ENCODE measurements at places on chromosomes 12 and 14.

- peak; percentile 38 for DNase-seq
Observed at GRCh38 chr12:111413442-111414086, 7.8 kb downstream of the SH2B3 start.

DNA sequence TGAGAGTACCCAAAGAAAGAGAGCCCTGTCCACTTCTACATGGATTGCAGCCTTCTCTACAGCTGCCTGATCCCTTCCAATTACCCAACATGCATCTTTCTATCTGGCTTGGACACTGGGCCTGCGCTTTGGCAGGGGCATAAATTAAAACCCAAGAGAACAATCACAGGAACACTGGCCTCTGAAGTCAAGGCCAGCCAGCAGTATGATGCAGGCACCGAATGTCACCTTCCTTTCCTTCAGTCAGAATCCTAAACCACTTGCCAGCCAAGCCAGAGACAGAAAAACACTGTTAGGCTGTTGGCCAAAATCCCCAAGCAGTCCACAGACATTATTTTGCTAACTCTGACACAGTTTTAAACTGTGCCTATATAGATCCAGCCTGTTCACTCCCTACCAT, 113.7 kb downstream of the DUSP6 start:
- no peak for DNase-seq

DNA sequence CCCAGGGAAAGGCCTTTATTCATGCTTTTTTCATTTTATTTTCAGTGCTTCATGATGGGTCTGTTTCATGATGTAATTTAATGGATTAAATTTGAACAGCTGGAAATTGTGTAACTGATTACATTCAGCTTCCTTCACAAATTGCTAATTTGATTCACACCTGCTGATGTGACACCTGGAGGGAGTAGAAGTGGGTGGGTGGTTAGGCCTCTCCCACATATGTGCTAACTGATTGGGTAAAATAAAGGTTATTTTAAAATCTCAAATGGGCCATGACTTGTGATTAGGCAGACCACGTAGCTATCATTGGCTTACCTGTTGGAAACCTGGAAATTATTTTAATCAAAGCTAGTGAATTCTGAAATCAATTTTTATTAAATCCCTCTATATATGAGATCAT, 142.1 kb downstream of the GXYLT1 start:
- no peak for DNase-seq

DNA sequence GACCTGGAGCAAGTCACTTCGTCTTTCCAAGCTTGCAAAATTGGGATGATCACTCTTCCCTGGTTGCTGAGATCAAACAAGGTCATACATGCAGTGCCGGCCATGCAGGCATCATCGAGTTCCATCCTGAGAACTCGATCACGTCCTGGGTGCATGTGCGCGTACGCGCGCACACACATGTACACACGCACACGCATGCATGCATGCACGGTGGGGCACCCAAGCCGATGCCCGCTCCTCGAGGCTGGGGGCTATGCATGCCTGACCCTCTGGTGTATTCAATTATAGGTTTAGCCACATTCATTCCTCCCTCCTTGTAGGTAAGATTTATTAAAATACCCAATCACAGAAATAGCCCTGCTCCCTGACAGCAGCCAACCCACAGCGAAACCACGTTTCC, 26.0 kb downstream of the MMAB start:
- DNase-seq = no peak

- no peak for DNase-seq
Observed at GRCh38 chr12:76299536-76300296, 48.5 kb downstream of the BBS10 start.

DNA sequence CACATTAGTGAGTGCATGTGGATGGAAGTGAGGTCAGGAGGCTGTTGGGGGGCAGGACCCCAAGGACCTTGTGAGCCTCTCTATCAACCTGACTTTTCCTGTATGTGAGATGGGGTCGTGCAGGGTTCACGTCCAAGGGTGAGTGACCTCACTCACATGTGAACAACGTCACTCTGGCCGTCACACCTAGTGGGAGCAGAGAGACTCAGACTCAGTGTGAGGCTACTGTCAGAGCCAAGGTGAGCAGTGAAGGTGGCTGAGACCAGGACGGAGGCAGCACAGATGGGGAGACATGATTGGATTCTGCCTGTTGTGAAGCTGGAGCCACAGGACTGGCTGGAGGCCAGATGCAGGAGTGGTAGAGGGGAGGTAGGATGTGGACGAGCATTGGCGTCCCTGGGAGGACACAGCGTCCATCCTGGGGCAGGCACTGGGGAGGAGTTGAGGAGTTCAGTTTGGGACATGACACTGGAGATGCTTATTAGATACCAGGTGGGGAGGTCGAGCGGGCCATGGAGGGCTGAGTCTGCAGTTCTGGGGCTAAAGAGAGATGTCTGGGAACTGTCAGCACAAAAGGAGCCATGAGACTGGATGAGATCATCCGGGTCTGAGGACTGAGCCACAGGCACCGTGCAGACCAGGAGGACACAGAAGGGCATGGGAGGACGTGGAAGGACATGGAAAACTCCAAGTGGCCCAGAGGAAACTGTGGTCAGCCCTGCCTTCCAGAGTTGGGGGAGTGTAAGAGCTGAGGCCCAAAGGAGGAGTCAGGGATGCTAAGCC, 92.8 kb downstream of the LGMN start:
- no peak for DNase-seq

- no peak for DNase-seq
Observed at GRCh38 chr12:80413462-80413861, 30.6 kb upstream of the PTPRQ start.

GRCh38 chr14:22313172-22313801, 275.7 kb downstream of the DAD1 start:
- DNase-seq = no peak

DNA sequence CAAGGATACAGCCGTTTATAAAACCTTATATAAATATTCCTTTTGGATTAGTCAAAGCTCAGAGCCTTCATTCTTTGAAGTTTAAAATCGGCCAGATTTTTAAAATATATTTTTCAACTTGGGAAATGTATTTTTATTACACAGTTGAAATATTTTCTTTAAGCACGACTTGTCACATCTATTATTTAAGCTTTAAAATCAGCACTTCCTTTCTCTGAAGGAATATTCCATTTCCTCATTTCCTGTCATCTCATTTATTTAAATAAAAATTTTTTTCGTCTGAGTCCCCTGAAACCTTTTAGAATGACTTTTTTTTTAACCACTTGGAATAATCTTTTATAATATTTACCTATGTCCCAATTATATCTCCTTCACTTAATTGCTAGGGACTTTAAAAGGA, 107.5 kb upstream of the PDE3A start:
- DNase-seq = no peak

DNA sequence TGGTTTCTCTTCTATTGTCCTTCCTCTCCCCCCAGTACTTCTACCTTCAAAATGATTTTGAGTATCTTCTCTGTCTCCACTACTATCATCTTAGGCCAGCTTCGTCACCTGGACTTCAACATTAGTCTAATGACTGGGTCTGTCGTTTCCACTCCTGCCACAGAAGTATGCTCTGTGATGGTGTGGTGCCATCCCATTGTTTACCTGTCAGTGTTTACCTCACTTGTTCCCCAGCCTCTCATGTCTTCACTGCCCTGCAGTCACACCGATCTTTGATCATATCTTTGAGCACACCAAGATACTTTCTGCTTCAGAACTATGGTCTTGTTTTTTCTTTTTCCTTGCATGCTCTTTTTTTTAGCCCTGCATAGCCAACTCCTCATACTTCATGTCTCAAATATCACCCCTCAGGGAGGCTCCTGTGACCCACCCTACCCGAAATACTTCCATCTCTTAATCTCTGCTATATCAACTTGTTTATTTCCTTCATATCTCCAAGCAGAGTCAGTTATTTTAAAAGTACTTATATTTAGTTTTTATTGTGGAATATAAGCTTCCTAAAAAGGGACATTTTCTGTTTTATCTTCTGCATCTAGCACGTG, 60.4 kb downstream of the ANO6 start:
- DNase-seq = no peak

DNA sequence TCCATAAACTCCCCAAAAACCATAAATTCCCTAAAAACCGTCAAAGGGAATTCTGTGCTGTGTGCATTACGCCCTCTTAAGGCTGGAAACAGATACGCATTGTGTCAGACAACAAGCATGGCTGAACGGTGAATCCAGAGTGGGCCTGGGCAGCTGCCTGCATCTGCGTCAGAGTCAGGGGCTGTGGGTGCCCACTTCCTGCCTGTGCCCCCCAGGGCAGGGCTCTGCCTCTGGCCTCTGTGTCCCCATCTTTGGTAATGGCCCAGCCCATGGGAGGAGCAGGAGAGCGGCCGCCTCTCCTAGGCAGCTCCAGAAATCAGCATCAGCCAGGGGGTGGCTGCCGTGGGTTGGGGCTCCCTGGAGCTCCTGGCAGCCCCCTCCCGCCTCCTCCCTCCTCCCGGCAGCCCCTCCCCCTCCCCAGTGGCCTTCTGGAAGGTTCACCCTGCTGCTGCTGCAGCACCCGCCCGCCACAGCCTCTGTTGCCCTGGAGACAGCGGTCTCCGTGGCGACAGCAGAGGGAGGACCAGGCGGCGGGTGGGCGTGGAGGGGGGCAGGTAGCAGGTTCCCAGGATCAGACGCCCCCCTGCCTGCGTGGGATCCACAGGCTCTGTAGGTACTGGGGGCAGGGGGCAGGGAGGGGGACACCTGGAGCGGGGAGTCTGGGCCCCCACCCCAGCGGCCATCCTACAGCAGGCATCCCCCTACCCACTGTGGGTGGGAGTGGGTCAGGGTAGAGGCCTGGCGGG, 5.9 kb downstream of the MMP17 start:
- DNase-seq = no peak

GRCh38 chr14:66099451-66099850, 386.7 kb upstream of the CCDC196 start:
- DNase-seq = no peak

GRCh38 chr12:52203079-52203921, 11.5 kb upstream of the KRT80 start:
- peak; percentile 79 for DNase-seq

DNA sequence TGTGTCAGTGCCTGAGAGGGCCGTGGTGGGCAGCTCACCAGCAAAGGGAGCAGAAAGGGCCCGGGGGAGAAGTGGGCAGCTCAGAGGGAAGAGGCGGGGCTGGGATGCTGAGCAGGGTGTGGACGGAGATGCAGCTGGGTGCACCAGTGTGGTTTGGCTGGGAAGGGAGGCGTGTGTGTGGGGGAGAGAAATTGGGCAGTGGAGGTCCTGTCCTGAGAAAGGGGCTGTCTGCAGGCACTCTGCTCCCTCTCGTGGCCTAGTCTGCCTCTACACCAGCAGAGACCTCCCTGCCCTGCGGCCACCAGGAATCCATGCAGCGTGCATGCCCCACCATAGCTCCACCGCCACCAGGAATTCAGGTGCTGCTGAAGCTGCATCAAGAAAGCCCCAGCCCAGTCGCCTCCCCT, 6.4 kb downstream of the TMEM121 start:
- no peak for DNase-seq

- no peak for DNase-seq
Observed at GRCh38 chr14:88326352-88327103, 3.5 kb upstream of the KCNK10 start.

- DNase-seq = peak; percentile 26
Observed at GRCh38 chr14:59313658-59314608, 125.5 kb downstream of the DAAM1 start.

DNA sequence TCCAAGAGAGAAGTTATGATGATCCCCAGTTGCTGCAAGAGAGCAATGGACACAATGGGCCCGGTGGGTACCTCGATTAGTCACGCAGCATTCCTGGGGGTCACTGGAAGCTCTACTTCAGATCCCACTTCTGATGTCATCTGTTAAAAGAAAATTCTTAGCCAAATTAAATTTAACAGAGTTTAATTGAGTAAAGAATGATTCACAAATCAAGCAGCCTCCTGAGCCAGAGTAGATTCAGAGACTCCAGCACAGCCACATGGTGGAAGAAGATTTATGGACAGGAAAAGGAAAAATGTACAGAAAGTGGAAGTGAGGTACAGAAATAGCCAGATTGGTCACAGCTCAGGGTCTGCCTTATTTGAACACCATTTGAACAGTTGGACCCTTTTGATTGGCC, 107.5 kb downstream of the SPTSSA start:
- DNase-seq = no peak

- peak; percentile 80 for DNase-seq
Observed at GRCh38 chr12:47903927-47904712, 674 bp downstream of the VDR start.

DNA sequence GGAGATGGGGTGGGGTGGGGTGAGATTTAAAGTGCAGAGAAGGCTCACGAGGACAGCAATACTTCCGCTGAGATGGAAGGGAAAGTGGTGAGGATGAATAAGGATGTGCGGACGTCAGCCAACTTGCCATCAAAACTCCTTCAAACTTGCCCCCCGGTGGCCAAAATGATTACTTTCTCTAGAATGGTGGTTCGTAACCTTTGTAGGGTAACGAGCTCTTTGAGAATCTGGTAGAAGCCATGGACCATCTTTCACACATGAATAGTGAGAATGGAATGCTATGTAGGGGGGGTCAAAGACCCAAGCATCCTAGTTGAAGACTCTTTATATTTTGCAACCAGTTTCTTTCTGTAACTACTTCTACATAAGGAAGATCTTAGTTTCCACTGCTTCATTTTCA, 245.9 kb upstream of the DDHD1 start:
- peak; percentile 31 for DNase-seq

- peak; percentile 91 for DNase-seq
Observed at GRCh38 chr14:58244556-58245387, at the start of gene PSMA3. PSMA3 (plus strand) TSS chr14:58244843; CDS start chr14:58244921, 78 bp downstream.

DNA sequence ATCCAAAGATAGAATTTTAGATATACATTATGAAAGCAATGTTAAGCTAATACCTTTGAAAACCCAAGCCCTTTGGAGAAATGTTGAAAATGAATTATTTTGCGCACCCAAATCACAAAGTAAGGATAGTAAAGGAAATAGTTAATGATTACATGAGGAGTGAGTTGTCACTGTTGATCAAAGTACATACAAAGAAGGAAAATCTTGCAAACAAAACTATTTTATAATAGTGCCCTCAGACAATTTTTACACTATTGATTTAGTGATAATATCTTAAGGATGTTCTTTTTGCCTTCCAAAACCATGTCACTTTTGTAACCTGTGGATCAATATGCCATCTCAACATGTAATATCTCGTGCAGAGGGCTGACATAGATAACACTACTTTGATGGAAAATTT, 146.8 kb downstream of the DUSP6 start:
- no peak for DNase-seq

- DNase-seq = no peak
Observed at GRCh38 chr12:4825011-4825858, 84.5 kb upstream of the KCNA1 start.

DNA sequence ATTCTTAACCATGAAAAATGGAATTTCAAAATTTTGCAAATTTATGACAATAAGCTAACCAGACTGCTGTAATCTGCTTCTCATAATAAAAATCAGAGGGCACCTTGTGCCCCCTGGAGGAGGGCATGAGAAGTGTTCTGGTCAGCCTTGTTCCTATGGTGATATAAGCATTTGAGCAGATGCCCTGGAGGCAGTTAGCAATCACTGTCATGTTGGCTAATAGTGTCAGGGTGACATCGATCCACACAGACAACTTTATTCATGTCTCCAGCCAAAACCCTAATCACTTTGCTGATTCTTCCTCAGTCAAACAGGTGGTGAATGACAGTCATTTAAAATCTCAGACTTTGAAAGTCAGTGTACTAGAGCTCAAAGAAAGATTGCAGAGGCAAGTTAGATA, 943.0 kb downstream of the GALC start:
- peak; percentile 72 for DNase-seq

Data from bronchial epithelial cell (primary cell).